ENCODE measurements at places on chromosomes 7 and 10. TPM values are rescaled to one million over a fixed set of nuclear protein-coding genes. Genes with fewer than 3 reads are reported as not detected.
A peak's percentile ranks its signal among the peaks of the same experiment; 100 is the strongest.

Gene LRRD1
- 0.13 TPM for total RNA-seq

DNA sequence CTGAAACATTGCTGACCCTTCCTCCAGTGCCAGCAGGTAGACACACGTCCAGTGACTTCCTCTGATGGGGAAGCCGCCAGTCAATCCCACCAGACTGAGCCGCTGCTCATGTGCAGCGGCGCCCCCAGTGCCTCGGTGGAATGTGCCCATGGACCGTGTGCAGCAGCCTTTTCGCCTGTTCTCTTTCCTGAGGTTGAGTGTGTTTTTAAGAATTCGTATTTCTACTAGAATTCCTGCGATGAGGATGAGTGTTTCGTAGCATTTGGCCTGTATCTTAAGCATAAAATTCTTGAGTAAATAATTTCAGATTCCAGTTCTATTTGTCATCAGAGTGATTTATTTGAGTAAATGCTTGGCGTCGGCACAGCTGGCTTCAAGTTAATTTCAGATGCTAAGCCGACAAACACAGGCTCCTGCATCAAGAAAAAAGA lies 35.4 kb downstream of the BNIP3 start:
- DNase-seq: peak; percentile 43

DNA sequence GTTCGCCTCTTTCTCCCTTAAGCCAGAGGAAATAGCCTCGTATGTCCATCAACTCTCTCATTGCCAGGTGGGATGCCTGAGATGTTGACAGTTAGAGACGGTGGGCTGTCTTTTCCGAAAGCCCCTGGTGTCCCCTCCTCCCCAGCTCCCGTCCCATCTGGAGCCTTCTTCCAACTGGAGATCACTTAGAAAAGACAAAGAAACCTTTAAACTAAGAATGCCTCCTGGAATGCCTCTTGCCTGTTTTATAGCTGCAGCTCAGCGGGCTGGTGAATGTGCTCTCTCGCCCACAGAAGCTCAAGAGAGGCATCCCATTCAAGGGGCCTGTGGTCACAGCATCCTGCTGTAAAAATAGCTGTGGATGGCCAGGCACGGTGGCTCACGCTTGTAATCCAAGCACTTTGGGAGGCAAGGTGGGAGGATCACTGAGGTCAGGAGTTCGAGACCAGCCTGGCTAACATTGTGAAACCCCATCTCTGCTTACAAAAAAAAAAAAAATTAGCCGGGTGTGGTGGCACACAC lies 5.2 kb upstream of the MYL10 start:
- no peak for DNase-seq

Gene PNLIPRP1
- not detected for total RNA-seq

DNA sequence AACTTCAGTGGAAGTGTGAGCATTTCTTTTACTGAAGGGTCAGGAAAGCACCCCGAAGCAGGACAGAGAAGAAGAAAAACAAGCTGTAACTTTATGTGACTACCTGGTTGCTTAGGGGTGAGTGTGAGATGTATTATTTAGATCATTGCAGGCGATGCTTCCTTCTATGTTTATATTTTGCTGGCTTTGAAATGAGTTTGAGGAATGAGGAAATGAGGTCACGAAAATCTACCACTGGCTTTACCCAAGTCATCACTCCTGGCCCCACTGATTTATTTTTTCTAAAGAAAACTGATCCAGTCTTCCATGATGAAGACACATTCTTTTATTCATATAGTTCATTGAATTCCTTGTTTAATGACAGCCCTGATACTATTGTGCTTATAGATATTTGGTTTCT lies 716.6 kb upstream of the FZD8 start:
- no peak for DNase-seq

DNA sequence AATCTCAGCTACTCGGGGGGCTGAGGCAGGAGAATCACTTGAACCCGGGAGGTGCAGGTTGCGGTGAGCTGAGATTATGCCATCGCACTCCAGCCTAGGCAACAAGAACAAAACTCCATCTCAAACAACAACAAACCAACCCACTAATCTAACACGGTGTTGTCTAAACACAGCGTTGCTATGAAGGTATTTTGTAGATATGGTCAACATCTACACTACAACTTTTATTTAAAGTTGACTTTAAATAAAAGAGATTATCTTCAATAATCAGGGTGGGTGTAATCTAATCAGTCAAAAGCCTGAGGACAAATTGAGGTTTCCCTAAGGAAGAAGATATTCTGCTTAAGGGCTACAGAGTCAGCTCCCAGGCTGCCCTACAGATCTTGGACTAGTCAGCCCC lies 24.2 kb downstream of the BAIAP2L1 start:
- no peak for DNase-seq

Gene TFAM
- total RNA-seq: 25.3 TPM
